ENCODE measurements at places on chromosomes 1 and 21.

- DNase-seq, result no peak
Measured at GRCh38 chr1:30761381-30762151, 4.0 kb upstream of the LAPTM5 start.

GRCh38 chr1:232797856-232798510 lies 7.2 kb upstream of the MAP10 start:
- DNase-seq, result no peak

DNA sequence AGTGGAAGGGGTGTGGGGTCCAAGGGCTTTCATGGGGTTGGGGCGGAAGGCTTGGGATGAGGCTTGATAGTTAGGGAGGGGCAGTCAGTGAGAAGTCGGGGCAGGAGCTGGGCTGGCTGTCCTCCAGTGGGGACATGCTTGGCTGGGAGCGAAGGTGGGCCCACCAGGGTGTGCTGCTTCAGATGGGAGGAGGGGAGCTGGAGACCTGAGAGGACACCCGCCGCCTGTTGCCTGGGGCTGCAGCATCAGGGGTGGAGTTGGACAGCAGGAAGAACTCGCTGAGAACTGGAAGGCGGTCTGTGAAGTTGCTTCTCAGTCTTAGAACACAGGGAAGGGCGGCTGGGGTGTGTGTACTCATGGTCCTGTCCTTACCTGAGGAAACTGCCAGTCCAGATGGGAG lies 1.6 kb downstream of the THEM5 start:
- DNase-seq, result no peak

GRCh38 chr1:84202126-84202525 lies 58.1 kb downstream of the PRKACB start:
- no peak for DNase-seq

GRCh38 chr1:71030026-71030425 lies 17.6 kb downstream of the PTGER3 start:
- DNase-seq, result no peak

DNA sequence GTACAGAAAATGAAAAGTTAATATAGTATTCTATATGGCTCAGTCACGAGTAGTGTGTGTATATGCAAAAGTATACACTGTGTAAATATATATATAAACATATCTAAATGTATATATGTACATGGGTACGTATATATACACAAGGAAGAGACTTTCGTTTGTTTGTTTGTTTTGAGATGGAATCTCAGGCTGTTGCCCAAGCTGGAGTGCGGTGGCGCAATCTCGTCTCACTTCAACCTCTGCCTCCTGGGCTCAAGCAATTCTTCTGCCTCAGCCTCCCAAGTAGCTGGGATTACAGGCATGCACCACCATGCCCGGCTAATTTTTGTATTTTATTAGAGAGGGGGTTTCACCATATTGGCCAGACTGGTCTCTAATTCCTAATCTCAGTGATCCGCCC lies 16.4 kb downstream of the IL12RB2 start:
- no peak for DNase-seq

DNA sequence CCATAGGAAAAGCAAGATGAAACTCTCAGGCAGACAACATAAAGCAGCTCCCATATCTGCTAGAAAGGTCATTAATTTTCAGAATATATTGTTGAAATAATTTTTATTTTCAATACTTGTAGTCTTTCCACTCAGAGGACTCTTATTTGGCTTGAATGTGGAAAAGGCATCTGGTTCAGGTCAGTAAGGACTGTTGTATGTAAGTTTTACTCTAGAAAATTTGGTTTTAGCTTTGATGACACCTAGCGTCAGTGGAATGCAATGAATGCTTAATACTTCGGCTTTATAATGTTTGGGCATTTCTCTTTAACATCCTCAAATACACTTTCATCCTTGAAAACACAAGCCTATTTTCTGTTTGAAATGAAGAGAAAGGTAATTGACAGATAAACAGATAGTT lies 63.3 kb downstream of the LRRC40 start:
- no peak for DNase-seq

GRCh38 chr1:202005958-202006357 lies 4.4 kb upstream of the ELF3 start:
- no peak for DNase-seq

DNA sequence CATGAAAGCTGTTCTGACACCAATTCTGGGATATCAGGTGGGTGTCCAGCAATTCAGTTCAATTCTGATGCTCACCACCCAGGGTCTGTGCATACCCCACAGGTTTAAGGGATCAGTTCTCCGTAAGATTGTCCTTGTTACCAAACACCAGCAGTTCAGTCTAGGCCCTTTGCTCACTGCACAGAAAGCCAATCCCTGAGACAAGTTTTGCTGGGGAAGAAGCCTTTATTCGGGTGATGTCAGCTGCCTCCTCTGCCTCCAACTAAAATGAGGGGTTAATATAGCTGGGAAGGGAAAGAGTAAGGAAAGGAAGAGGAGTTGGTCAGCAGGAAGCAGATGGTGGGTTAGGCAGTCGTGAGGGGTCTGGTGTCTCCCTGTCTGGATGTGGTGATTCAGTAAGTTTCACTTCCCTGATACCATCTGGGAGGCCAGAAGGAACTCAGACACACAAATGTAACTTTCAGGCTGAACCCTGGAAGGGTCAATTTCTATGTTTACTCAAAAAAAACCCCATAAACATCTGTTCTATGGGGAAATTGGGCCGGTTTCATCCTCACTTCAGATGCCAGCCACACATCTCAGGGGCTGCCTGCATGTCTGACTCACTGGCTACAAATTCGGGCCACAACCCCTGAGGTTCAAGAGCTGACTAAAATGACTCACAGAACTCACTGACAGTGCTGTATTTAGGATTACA lies 83.3 kb upstream of the PGBD5 start:
- no peak for DNase-seq

DNA sequence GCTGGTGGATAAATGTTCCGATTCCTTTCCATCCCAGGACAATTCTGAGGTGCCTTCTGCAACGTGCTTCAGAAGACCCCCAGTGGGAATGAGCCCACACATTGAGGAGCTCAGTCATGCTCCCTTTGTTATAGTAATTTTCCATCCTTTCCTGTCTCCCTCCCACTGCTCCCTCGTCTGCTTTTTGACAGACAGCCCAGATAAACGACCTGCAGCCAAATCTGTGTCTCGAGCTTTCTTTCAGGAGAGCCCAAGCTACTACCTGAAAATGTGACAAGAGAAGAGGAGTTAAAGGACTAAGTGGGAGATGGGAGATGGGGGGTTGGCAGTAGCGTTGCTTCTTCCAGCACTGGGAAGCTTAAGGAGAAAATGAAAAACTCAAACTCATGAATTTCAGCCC lies 65.9 kb upstream of the LRRN2 start:
- no peak for DNase-seq

GRCh38 chr1:180640531-180640949 lies 8.7 kb downstream of the XPR1 start:
- DNase-seq, result no peak

GRCh38 chr1:39021426-39021825 lies 4.7 kb upstream of the NDUFS5 start:
- DNase-seq, result no peak

- DNase-seq, result no peak
Measured at GRCh38 chr1:48332115-48332514, 109.6 kb downstream of the SLC5A9 start.
